ENCODE measurements at places on chromosomes 1 and 21. TPM values are rescaled to one million over a fixed set of nuclear protein-coding genes. Genes with fewer than 3 reads are reported as not detected.

The AGT gene
- 1.7 TPM for total RNA-seq

The S100A1 gene
- not detected for total RNA-seq

The KLF17 gene
- total RNA-seq: not detected

The PDZK1 gene
- 251 TPM for total RNA-seq

The CD5L gene
- not detected for total RNA-seq

Measured in Peyer's patch (tissue), 4 donors.